ENCODE measurements at places on chromosomes 5 and 9.

GRCh38 chr5:51902512-51902911, 519.3 kb downstream of the ISL1 start:
- DNase-seq = no peak

DNA sequence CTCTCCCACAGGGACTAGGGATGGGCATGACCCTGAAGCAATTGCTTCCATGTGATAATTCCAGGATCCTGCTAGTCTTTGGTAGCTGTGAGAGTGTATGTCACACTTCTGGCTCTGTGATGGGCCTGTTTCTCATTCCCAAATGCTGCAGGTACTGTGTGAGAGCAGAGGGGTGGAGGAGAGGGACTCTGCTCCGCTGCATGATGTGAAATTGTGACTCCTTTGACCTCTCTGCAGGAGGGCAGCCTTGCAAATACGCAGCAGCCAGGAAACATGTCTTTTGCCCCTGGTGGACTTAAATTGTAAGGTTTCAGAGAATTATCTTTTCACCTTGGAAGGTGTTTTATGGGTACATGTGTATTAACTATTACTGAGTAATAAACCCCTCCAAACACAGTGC, 61.6 kb downstream of the SFXN1 start:
- DNase-seq = no peak

- no peak for DNase-seq
Measured at GRCh38 chr5:174794931-174795672, 70.7 kb downstream of the MSX2 start.

DNA sequence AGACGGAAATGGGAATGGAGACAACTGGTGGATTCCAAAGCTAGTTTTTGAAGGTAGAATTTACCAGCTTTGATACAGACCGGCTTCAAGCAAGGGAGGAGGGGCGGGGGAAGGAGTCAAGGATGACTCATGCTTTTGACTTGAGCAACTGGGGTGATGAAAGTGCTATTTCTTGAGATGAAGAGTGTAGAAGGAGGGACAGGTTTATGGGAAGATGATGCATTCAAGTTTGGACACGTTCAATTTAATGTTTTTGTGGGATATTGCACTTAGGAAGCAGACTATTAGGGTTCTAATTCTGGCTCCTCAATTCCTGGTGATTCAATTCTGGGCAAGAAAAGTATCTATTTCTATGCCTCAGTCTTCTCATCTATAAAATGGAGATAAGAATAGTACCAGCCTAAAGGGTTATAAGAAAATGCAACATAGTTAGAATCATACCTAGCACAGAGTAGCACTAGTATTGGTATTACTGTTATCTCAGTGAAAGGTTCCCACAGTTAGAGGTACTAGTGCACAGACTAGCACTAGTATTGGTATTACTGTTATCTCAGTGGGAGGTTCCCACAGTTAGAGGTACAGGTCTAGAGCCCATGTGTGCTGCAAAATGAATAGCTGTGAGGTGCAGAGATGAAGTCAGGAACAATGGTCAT, 4.6 kb downstream of the NIPAL4 start:
- peak; percentile 15 for DNase-seq

DNA sequence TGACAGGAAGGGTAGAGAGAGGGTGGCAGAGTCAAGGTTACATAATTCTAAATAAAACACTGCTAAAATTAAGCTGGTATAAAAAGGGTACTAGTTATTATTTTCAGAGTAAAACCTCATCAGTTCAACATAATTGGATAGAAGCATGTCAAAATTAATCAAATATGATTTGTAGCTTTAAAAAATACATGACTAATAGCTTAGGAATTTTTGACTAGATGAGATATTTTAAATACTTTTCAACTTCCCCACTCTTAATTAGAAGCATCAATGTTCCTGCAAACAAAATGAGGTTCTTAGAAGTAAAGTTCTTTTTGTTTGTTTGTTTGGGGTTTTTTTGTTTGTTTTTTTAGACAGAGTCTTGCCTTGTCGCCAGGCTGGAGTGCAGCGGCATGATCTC, 29.1 kb downstream of the HTR4 start:
- DNase-seq = no peak

DNA sequence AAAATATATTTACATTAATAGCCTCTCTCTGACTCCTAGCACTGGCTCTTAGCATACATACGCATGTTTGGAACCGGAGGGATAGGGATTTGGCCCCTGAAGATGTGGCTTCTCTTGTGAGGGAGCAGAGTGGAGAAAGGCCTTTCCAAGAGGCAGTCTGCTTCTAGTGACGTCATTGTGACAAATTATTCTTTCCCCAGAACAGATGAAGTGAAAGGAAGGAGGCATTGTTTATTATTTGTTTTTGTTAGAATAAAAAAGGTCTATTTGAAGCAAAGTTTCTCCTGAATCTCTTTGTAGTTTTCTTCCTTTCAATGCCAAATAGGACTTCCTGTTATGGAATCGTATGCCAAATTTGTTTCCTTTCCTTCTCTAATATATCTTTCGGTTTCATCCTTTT, 361.6 kb downstream of the ICE1 start:
- DNase-seq = no peak

DNA sequence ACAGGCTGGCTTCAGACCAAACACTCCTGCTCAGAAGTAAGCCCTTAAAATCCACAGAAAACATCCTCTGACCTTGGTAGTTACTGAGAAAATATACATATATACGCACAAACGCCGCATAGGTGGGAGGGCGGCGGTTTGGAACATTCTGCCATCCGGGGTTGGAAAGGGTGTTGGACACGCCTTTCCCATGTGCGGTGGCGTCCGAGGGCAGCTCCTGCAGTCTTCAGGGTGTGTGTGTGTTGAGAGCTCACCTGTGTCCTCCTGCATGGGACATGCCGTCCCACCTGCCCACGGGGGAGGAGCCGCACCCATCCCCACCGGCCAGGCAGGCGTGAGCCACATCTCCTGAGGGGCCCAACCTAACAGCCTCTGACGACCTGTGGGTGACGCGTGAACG, 28.2 kb downstream of the SLC9A3 start:
- DNase-seq = no peak

- DNase-seq = no peak
Measured at GRCh38 chr9:134618833-134619447, 22.7 kb upstream of the COL5A1 start.
